ENCODE measurements at places on chromosomes 12 and 14. TPM values are rescaled to one million over a fixed set of nuclear protein-coding genes. Genes with fewer than 3 reads are reported as not detected.

GRCh38 chr14:37673439-37673838 is 78.0 kb downstream of the TTC6 start:
- DNase-seq: no peak

- DNase-seq: no peak
These were observed 1133.0 kb downstream of the VRK1 start for GRCh38 chr14:97930166-97930565.

The SSPN gene
- 49.8 TPM for total RNA-seq

The FOXN3 gene
- 127 TPM for total RNA-seq

The CAPS2 gene
- total RNA-seq: 11.4 TPM

The EPYC gene
- total RNA-seq: not detected

The CYP46A1 gene
- total RNA-seq: 2.2 TPM
